Activated T-helper 17 cell treated with anti-CD3 and anti-CD28 coated beads, Interleukin-2, amount 50 U/mL, for 72 hours (primary cell): ENCODE measurements at places on chromosomes 7 and 10. TPM values are rescaled to one million over a fixed set of nuclear protein-coding genes. Genes with fewer than 3 reads are reported as not detected.

The PRLHR gene
- total RNA-seq: not detected

The PNLIPRP1 gene
- total RNA-seq: not detected

The CYP2C8 gene
- total RNA-seq: 0.16 TPM

The HOXA5 gene
- not detected for total RNA-seq

The FBXO24 gene
- total RNA-seq: 5.6 TPM

The FGFBP3 gene
- 0.65 TPM for total RNA-seq
